ENCODE measurements at places on chromosomes 2 and 18.

GRCh38 chr2:187920511-187920910 is 366.3 kb upstream of the TFPI start:
- no peak for DNase-seq

- no peak for DNase-seq
Measured at GRCh38 chr2:153388246-153388645, 90.3 kb downstream of the RPRM start.

- peak; percentile 90 for DNase-seq
Measured at GRCh38 chr2:85437488-85438200, 19.1 kb downstream of the SH2D6 start.

DNA sequence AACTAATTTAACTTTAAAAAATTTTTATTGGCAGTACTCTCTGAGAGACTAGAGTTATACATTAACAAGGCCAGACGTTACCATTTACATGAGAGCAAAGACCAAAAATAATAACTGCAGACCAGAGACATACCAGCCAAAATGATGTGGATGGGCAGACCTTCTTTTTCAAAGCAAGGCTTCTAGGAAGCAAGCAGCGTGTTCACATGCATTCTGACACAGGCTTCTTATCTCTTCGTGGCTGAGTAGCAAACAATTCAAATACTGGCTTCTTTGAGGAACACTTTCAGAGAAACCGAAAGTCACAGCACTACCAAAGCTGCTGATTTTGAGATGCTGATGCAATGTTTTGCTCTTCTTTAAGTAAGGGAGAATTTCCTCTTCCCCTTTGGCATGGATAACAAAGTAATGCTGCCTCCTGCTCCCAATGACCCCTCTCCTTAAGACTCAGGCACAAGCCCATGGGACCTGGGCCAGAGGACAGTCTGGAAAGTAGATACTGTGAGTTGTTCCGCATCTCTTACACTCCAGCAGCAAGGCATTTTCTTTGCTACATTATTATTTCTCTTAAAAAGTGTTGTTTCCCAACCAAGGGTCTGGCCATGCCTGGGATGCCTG is 181.9 kb downstream of the MREG start:
- DNase-seq: no peak

DNA sequence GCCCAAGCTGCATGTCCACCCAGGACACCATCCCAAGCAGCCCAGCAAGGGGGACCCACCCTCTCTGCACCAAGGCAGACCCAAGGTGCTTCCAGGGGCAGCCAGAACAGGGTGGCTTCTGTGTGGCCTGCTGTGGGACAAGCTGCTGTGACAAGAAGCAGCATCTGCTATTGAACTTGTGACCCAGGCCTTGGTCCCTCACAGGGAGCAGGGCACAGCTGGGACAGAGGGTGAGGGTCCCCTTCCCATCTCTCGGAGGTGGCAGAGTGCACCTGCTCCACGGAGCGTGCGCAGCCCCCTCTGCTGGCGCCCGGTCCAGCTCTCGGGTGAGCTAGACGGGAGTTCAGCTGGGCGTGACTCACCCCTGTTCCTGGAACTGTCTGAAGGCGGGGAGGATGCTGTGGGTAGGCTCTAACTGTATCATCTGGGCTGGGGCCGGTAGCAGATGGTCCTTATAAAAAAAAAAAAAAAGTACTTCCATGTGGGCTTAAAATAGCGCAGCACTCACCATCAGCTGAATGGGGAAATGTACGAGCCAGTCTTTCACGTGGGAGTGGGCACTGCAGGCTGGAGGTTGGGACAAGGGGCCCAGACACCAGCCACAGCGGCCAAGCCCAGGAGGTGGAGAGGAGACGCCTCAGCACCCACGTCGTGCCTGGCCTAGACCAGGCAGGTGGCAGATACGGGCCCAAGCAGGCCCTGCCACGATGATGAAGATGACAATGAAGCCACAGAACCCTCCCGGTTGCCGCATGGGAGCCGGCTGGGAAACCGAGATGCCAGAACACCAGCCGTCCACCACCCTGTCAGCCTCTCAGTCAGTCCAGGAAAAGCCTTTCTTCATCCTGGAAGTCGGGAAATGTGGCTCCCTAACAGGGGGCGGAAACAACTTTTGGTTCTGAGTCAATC is 136.8 kb upstream of the ID2 start:
- peak; percentile 62 for DNase-seq

- DNase-seq: no peak
Measured at GRCh38 chr2:30492619-30493018, 45.6 kb downstream of the LCLAT1 start.

DNA sequence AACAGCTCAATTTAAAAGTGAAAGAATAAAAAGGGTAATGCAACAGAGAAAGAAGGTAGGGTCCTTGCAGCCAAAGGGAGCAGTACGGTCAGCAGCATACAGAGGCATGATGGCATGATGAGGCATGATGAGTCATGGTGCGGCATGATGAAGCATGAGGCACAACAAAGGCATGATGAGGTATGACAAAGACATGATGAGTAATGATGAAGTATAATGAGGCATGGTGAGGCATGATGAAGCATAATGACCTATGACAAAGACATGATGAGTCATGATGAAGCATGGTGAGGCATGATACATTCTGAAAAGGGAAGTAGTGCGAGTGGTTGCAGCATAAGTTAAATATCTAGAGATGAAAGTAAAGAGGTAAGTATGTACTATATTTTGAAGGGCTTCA is 673.2 kb downstream of the TMEM182 start:
- no peak for DNase-seq

DNA sequence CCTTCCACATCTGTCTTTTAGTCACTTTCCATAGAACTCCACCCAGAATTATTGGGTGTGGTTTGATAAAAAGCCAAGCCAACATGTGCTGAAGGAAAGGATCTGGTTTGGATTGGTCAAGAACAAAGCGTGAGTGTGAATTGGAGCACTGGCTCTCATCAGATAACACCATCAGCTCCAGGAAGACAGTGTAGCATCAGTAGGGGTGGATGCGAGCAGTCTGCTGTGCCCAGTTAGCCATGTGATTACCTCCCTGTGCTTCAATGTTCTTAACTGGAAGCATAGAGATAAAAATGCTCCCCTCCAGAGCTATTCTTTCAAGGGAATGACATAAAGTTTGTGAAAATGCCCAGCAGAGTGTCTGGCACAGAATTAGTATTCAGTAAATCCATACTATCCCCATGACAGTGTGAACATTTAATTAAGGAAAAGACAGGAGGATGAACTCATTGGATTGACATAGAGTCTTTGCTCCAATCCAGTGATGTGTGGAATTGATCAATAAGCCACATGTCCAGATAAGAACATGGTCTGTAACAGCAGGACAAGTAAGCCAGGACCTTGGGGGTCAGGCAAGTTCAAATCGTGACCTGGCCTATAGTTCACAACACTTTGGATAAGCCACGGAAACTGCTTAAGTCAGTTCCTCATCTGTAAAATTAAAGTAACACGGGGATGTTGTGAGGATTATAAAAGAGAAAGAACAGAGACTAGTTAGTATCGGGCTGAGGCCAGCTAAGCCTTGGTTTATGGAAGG is 68.0 kb downstream of the FAM124B start:
- no peak for DNase-seq

DNA sequence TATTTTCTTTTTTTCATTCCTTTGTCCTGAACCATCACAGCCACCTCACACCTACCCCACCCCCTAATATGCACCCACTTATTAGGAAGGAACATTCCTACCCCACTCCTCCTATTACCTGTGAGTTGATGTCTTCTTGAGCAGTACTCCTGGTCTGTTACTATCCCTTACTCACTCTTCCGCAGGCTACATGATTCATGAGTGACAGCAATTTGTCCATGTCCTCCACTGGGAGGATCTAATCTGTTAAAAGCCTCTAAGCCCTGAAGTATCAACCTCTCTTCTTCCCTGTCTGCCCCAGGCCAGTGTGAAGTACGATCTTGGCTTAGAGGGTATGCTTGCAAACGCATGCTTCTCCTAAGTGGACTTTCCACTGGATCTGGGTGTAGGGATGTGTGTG is 75.6 kb upstream of the RFX8 start:
- no peak for DNase-seq

DNA sequence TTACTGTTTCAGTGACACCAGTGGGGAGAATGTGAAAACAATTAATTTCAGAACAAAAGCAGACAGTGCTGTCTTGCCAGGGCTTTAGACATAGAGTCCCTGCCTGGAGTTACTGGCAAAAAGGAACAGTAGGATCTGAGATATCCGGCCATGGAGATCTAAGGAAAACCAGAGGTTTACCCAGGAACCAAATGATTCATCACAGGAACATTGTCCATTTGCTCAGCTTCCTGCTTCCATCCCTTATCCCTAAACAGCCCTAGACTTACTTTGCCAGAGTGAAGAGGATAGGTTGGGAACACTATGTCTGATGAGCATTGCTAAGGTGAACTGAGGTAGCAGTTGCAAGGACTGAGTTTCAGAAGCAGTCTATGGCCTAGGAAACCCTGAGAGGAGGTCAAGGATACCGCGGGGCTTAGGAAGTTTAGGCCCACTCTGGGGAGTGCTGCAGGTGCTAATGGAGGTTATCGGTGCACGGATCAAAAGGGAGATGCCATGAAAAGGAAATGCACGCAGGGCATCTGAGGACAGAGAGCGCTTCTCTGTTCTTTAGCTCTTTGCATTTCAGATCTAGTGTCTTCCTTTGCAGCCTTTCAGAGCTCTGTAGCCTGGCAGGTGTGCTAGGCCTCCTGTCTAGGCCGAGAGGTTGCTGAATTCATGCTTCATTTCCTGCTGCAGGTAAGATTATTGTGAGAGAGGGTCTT is 223.9 kb downstream of the CDCA7 start:
- DNase-seq: no peak

GRCh38 chr2:6309415-6310255 is 556.1 kb downstream of the CMPK2 start:
- DNase-seq: no peak

- no peak for DNase-seq
Measured at GRCh38 chr2:199875400-199875799, 24.4 kb upstream of the FTCDNL1 start.

GRCh38 chr2:218961229-218961628 is 1.8 kb downstream of the CDK5R2 start:
- DNase-seq: no peak

GRCh38 chr18:10349561-10349960 is 104.9 kb upstream of the APCDD1 start:
- no peak for DNase-seq

DNA sequence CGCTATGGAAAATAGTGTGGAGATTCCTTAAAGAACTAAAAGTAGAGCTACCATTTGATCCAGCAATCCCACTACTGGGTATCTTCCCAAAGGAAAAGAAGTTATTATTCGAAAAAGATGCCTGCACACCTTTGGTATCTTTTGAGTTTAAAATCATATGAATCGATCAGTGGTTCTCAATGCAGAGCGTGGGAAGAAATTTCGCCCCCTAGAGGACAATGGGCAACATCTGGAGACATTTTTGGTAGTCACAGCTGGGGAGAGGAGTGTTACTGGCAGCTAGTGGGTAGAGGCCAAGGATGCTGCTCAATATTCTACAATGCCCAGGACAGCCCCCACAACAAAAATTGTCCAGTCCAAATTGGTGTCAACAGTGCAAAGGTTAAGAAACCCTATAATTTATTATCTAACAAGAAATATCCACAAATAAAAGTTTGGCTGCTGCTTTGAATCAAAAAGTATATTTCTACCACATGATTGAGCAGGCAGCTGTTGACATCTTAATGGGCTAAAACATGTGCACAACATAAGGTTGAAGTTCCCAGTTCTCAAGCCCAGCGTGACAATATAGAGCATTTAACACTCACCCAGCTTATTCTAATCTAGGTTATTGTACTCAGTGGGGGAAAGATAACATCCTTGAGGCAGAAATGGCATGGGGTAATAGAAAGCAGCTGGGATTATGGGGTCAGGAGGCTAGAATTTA is 425.7 kb downstream of the LRATD1 start:
- no peak for DNase-seq

DNA sequence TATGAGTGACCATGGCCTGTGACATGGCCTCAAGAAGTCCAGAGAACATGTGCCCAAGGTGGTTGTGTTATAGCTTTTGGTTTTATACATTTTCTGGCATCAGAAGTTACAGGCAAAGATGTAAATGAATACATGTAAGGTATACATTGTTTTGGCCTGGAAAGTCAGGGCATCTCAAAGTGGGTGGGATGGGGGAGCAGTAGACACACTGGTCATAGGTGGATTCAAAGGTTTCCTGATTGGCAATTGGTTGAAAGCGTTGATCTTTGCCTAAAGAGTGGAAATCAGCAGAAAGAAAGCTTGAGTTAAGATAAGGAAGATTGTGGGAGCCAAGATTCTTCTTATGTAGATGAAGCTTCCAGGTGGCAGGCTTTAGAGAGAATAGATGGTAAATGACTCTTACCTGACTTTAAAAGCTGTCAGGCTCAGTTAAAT is 62.1 kb upstream of the DYNAP start:
- no peak for DNase-seq

DNA sequence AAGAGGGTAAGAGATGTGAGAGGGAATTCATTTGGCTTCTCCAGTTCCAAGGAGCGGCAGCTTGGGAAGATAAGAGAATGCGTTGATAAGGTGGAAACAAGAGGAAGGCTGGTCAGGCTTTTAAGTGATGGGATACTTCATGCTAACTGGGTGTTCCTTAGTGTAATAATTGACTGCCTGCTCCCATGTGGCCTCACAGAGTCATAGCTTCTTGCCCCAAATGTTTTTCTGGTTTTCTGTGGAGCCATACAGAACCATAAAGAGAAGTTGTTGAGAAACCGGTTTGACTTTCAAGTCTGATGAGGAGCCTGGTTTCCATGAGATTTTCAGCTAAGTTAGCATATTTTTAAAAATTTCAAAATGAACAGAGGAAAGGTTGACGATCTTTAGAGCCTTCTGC is 97.5 kb upstream of the ZFP36L2 start:
- no peak for DNase-seq

GRCh38 chr2:86314125-86314524 is 23.3 kb downstream of the REEP1 start:
- no peak for DNase-seq

GRCh38 chr2:187942876-187943275 is 348.8 kb upstream of the GULP1 start:
- DNase-seq: no peak

DNA sequence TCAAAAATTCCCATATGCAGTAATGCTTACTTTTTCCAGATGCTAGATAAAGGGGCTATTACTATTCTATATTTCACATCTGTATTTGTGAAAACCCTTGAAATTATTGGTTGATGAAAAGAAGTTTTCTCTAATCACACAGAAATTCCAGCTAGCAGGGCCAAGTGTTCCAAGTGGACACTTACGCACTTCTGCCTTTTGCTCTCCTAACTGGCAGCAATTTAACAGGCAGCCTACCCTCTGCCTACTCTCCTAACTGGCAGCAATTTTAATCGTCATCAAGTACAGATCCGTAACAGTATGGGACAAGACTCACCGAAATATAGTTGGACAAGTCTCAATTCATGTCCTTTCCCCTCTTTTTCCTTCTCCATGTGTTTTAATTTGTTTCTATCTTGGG is 12.0 kb downstream of the LRRC30 start:
- DNase-seq: no peak

DNA sequence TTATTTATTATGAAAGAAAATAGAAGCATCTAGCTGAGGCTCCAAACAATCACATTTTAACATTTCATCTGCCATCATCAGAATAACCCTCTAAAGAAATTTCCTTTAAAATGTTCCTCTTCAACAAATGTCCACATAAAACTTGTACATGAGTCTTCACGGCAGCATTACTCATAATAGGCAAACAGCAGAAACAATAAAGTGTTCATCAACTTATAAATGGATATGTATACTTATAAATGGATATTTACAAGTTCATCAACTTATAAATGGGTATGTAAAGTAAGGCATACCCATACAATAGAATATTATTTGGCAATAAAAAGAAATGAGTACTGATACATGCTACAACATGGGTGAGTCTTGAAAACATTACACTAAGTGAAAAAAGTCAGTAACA is 33.5 kb upstream of the ASNSD1 start:
- no peak for DNase-seq
